Fibroblast of pulmonary artery (primary cell): ENCODE measurements at places on chromosomes 4 and X.

DNA sequence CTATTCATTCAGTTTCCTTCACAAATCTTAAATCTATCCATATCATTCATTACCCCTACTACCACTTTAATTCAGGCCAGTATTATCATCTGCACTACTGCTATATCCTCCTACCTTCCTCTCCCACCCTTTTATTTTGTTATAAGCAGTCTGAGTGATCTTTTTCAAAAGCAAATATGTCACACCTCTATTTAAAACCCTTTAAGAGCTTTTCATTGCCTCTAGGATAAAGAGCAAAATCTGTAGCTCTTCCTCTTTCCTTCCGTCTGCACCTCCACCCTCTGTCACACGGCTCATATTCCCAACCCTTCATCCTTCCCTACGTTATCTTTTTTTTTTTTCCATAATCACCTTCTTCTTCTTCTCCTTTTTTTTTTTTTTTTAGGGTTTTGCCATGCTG, 60.3 kb upstream of the SMIM10 start:
- no peak for DNase-seq

DNA sequence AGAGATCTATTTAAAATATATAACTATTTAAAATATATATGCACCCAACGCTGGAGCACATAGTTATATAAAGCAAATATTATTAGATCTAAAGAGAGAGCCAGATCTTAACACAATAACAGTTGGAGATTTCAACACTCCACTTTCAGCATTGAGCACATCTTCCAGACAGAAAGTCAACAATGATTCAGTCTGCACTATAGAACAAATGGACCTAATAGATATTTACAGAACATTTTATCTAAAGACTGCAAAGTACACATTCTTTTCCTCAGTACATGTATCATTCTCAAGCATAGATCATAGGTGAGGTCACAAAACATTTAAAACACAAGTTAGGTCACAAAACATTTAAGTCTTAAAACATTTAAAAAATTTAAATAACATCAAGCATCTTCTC, 36.4 kb downstream of the NLRP2B start:
- DNase-seq = peak; percentile 13

DNA sequence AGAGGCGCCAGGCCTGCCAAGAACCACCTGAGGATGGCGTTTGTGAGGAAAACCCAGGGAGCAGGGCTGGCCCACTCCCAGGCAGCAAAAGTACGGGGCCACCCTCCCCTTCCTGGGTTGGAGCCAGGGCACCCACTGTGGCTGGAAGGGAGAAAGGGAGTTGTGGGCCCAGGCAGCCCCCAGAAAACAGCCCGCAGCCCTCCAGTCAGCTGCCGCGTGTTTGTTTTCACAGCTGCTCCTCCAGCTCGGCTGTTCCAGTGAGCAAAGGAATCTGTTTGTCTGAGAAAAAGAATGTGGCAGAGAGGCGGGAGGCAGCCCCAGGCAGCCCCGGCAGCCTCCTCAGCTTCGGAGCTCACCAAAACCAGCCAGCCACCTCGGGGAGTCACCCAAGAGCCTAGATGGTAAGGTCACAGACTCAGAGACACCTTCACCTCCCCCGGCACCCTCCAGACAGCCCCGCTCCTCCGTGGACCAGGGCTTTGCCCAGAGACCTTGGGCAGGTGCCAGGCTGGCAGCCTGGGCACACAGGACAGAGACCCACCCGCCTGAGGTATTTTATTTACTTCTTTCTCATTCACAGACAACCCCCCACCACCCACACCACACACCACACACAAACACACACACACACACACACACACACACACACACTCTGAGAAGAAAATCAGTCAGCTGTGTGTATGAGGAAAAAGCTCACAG, 338.1 kb downstream of the BCOR start:
- peak; percentile 67 for DNase-seq

- no peak for DNase-seq
These were observed 69.9 kb downstream of the USP38 start for GRCh38 chr4:143254491-143255226.

DNA sequence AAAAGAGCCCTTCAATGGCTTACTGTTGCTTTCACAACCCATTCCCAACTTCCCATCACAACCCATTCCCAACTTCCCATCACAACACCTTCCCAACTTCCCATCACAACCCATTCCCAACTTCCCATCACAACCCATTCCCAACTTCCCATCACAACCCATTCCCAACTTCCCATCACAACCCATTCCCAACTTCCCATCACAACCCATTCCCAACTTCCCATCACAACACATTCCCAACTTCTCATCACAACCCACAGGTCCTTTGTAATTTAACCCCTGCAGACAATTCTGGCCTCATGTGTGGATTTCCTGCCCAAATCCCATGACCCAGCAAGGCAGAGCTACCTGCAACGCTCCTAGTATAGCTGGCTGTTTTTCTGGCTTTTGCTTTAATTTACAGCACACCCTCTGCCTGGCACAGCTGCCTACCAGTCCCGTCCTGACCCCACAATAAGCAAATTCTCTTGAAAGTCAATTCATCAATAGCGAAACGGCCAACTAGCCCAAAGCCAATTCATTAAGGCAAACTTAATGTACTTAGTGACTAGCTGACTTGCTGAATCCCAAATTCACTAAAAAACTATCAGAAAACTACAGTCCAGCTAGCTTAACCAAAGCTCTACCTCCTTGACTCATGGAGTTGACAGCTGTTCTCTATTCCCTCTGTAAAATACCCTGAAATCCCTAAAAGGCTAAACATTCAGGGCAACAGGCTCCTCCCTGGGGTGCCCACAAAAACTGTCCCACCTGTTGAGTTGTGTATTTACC, 75.6 kb downstream of the AFAP1 start:
- no peak for DNase-seq

- DNase-seq = no peak
These were observed 540.8 kb downstream of the ADGRL3 start for GRCh38 chr4:61740886-61741285.

DNA sequence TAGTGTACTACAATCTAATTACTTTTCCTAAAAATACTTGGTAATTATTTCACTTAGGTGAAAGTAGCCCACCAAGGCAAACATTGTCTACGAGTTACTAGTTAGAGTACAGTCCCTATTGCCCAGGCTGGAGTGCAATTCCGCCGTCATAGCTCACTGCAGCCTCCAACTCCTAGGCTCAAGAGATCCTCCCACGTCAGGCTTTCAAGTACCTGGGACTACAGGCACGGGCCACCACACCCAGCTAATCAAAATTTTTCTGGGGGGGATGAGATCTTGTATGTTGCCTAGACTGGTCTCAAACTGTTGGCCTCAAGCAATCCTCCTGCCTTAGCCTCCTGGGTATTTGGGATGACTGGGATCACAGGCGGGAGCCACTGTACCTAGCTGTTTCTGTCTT, 21.9 kb downstream of the FAM193A start:
- DNase-seq = no peak

DNA sequence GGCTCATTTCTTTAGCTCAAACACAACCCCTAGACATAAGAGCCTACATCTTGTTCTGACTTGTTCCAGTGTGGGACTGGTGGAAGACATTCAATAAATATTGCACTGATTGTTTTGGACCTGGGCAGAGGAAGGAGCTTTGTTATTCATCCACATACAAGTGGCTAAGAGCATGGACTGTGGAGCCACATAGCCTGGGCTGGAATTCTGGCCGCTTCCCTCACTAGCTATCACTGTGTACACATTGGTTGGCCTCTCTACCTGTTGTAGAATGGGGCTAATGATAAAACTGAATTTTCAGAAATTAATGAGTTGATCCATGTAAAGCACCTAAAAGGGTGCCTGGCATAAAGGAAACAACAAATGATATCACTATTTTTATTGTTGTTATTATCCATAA, 80.0 kb downstream of the ZNF674 start:
- no peak for DNase-seq

DNA sequence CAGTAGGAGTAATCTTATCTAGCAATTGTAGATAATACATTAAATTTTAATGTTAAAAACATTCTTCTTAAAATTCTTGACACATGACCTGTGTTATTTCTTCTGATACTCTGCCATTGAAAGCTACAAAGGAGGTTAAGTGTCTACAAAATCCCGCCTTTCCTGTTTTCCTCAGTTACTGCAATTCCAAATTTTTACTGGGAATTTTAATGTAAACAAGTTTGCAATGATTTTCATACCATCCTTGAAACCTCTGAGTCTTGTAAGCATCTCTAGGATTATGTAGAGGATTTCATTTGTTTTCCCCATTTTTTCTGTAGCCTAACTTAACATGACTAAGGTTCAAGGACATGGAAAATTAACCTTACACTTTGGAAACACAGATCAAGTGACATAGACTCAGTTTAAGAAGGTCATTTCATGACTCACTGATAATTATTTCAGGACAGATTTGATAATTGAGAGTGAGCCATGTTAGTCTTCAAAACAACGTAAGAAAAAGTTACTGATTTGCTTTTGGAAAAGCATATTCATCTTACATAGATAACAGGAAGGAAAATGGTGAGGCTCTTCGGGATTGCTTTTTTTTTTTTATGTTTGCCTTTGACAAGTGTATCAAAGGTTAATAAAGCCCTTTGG, 39.6 kb upstream of the PDLIM5 start:
- DNase-seq = no peak

DNA sequence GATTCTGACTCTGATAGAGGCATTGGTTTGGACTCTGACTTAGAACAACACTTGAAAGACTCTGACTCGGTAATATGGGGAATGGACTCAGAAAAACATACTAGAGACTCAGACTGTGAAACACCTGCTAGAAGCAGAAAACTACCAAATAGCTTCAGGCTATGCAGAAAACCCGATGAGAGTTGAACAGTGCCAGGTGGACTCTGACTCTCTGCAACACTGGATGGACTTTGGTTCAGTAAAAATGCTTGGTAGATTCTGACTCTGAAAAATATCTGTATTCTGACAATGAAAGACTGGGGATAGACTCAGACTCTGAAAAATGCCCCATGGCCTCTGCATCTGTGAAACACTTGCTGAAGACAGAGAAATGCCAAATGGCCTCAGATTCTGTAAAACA, 215.1 kb upstream of the HDX start:
- DNase-seq = no peak

GRCh38 chrX:4638036-4638435, 924.6 kb upstream of the PRKX start:
- DNase-seq = no peak

DNA sequence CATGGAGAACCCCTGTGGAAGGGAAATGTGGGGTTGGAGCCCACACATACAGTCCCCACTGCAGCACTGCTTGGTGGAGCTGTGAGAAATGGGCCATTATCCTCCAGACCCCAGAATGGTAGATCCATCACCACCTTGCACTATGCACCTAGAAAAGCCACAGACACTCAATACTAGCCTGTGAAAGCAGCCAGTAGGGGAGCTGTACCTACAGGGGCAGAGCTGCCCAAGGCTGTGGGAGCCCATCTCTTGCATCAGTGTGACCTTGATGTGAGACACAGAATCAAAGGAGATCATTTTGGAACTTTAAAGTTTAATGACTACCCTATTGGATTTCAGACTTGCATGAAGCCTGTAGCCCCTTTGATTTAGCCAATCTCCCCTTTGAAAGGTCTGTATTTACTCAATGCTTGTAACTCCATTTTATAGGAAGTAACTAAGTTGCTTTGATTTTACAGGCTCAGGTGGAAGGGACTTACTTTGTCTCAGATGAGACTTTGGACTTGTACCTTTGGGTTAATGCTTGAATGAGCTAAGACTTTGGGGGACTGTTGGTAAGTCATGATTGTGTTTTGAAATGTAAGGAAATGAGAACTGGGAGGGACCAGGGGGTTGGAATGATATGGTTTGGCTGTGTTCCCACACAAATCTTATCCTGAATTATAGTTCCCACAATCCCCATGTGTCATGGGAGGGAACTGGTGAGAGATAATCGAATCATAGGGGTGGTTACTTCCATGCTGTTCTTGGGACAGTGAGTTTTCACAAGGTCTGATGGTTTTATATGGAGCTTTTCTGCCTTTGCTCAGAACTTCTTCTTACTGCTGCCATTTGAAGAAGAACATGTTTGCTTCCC, 352.6 kb downstream of the INPP4B start:
- DNase-seq = no peak

GRCh38 chr4:8703401-8703696, 110.8 kb downstream of the CPZ start:
- DNase-seq = no peak

- peak; percentile 45 for DNase-seq
These were observed 382.4 kb upstream of the GALNT7 start for GRCh38 chr4:172786039-172786792.

- no peak for DNase-seq
These were observed 1068.4 kb upstream of the INTU start for GRCh38 chr4:126564283-126564854.

DNA sequence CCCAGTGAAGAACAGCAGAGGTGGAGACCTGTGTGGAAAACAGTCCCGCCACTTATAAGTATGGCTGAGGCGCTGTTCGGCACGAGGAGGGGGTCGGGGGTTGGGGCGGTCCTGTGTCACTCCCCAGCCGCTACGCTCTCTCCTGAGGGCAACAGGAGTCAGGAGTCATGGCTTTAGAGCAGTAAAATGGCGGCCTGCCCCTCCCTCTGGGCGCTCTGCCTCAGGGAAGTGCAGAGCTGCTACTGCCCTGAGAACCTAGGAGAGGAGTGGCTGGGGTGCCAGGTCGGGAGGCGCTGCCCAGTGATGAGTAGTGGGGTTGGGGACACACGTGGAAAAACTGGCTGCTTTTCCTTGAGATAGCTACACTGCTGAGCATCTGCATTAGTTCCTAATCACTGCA, 551.2 kb upstream of the AMOT start:
- DNase-seq = no peak

DNA sequence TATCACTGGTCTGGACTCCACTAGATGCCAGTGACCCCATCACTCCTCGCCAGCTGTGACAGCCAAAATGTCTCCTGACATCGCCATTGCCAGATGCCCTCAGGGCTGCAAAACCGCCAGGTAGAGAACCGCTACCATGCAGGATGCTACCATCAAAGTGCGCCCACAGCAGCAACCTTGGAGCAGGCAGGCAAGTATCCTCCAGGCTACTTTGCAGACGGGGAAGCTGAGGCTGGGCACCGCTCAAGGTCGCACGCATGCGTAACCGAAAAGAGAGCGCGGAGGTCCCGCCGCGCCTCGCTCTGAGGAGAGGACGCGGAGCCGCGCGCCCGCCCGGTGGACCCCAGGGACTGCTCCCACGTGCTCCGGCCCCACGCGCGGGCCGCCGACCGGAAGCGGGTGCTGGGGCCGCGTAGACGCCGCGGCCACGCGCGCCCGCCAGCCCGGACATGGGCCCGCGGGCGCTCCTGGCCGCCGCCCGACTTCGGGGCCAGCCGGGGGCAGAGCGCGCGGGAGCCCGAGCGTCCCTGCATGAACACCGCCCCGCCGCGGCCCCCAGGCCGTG, at the start of gene STS:
Gene STS, plus strand, starts transcription at position 300 of the 565 bp plus-strand sequence. CDS start 105,488 bp downstream, outside the sequence.
- DNase-seq = peak; percentile 21

- DNase-seq = peak; percentile 32
These were observed 200.9 kb downstream of the DHRSX start for GRCh38 chrX:2299871-2300270.

GRCh38 chr4:159266981-159267868, 164.3 kb downstream of the RAPGEF2 start:
- DNase-seq = peak; percentile 46

DNA sequence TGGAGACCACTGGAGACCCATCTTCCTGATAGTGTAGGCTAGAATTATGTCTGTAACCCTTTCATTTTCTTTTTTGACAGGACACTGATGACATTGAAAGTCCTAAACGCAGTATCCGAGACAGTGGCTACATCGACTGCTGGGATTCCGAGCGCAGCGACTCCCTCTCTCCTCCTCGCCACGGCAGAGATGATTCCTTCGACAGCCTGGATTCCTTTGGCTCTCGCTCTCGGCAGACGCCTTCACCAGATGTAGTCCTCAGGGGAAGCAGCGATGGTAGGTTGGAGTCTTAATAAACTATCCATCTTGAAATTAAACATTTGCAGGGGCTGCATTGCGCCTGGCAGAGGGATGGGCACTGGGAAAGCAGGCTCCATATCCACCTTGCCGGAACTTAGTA, 75.4 kb downstream of the LIMCH1 start:
- DNase-seq = no peak
